ENCODE measurements at places on chromosomes 1 and 21.

DNA sequence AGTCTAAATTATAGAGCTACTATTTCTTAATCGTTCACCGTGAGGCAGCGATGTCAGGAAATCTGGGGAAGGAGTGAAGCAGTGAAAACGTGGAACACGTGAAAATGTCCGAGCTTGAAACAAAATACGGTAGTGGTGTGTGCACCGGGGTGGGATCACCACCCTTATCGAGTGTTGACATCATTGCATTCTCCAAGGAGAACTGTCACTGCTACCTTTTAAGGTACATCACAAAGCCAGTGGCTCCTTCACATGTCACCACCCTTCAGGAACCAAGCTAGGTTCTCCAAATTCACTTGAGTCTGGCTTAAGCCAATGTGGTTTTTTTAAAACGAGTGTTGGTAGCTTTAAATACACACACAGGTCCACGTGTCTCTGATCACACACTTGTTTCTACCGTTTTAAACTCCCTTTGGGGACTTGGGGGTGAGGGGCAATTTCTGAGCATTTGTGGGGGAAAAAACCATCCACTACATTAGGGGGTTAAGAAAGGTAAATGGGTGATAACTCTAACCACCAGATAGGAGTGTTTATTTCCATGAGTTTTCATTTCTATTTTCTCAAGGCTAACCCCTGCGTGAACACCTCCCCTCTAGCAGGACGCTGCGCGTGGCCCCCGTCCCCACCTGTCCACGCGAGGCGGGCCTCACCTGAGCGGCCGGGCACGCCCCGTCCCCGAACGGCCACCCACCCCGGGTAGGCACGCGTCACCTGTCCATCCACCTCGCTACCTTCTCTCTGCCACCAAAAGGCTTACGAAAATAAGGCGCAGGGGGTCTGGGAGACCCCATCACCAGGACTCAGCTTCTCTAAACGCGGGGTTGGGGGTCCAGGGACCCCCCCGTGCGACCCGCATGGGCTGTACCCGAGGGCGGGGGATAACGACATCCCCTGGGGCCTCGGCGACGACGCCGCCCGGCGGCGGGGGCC lies 978 bp downstream of the PRDM15 start:
- DNase-seq: peak; percentile 44

GRCh38 chr21:42839271-42840231 lies 39.8 kb downstream of the WDR4 start:
- no peak for DNase-seq

DNA sequence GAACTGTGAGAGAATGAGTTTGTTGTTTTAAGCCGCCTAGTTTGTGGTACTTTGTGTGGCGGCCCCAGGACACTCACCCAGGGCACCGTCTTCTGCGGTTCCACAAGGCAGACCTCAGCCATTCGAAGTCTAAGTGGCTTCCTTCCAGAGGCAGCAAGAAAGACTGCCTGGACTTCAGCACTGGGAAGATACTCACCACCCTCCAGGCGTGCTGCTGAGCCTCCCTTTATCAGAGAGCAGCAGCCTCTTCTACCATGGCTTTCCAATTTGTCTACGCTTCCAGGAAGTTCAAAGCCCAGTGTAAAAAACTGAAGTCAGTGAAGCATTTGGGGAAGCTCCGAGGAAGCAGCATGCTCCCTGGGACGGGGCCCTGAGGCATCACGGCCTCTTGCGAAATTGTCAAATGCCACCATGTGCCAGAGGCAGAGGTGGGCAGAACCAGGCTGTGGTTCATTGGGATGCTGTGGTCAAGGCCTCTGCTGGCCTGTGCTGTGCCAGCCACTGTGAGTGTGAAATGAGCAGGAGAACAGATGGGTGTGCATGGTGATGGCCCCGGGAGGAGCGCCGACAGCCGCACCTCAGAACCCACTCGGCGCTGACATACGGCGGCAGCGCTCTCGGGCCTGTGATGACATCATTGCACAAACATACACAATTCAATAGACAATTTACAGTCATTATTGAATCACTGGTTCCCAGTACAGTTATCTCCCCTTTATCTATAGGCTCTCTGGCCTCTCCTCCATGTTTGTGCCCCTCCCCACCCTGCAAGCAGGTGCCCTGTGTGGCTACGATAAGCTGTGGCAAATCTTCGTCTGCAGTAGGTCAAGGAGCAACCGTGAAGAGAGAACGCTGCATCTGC lies 110.4 kb downstream of the PDE9A start:
- no peak for DNase-seq

DNA sequence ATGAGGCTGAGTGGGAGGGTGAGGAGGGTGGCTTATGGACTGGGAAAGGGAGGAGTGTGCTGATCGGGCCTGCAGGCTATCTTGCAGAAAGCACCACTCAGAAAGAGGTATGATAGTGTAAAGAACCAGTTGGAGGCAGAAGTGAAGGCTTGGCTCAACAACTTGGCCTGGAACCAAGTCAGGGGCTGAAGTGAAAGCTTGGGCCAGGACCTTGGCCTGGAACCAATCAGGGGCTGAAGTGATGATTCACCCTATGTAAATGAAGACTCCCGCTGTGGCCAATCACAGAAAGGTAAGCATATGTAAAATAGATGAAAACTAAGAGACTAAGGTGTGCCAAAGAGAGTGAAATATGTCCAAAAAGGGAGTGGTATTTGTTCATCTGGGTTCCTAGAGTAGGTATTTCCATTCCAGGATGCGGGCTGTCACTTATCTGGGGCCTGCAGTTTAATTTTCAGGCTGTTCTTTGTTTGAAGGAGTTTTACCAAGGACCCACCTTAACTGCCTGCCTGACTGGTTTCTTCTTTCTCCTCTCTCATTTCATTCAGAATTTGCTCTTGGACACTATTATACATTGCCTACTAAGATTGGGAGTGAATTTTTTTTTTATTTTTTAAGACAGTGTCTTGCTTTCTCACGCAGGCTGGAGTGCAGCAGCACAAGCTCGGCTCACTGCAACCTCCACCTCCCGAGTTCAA lies 5.1 kb upstream of the RFX5 start:
- DNase-seq: no peak

- no peak for DNase-seq
Measured at GRCh38 chr1:2631136-2632050, 1.4 kb downstream of the MMEL1 start.

DNA sequence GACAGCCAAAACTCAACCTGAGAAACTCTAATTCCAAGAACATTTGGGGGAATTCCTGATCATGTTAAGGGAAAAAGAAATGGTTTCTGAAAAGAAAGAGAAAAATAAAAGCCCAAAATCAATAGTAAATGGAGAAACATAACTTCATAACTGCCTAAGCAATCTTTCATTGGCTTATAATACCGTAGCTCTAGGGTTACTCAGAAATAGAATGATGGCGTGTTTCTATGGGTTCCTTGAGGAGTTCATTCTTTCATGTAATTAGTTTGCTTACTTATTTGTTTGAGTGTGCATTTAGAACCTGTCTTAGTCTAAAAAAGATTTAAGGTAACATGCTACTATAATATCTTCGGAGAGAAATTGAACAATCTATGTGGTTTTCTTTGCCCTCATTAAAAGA lies 37.5 kb upstream of the FBXO28 start:
- no peak for DNase-seq

DNA sequence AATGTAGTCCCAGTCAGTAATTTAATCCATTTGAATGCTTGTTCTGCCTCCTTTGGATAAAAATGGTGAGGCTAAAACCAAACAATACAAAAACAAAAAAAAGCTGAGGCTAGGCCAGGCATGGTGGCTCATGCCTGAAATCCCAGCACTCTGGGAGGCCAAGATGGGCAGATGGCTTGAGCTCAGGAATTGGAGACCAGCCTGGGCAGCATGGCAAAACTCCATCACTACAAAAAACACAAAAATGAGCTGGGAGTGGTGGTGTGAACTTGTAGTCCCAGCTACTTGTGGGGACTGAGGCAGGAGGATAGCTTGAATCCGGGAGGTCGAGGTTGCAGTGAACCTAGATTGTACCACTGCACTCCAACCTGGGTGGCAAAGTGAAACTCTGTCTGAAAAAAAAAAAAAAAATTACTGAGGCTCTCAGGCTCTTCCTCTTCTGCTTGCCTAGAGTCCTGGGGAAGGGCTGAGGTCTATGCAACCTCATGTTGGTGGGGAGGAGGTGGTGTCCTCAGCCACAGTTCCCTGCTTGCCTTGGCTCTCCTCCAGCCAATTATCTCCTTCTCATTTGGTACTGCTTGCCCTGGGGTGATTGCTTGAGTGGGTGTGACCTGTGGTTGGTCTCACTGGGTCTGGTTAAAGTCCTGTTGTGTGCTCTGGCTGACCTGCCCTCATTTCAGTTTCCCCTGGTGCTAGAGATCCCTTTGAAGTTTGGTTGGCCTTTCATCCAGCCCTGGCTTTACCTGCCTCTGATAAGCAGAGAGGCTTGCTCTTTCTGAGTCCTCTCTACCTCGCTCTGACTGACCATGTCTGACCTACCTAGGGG lies 20.9 kb downstream of the S1PR1 start:
- DNase-seq: peak; percentile 63

DNA sequence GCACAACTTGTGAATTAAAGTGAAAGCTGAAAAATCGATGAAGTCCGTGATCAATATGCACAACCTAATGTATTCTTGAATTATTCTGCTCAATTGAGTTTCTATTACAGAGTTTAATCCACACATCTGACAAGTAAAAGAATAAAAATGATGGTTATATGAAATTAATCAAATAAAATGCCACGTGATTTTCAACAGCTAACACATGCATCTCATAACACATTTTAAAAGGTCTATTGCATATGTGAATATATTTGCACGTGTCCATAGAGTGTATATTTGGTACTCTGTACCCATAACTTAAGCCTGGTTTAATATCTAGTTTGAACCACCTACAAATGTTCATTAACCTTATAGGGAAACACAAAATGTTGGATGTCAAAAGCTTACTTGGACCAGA lies 266.2 kb downstream of the NTNG1 start:
- no peak for DNase-seq

GRCh38 chr1:83950106-83950661 lies 48.7 kb downstream of the TTLL7 start:
- DNase-seq: no peak

DNA sequence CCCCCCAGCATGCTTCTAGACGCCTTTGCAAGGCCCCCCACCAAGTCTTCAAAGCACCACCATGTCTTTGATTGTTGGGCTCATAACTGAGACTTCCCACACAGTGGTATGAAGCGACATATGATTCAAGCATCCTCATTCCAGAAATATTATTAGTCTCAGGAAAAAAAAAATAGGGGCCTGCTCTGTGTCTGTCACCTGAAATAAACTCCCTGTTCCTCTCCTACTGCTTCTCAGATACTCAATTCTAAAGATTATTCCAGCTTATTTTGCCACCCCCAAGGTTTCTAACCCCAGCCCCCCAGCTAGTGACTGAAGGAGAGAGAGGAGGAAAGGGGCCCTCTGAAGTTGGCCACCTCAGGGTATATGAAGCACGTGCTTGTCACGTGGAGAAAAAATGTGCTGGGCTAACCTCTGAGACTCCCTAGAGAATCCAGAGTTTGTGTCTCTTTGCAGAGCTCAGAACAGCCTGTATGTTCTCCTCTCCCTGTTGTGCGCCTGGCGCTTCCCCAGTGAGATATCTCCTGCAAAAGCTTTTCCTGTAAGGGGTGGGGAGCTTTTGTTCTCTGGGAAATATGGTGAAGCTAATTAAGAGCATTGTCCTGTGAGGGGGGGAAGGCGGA lies 35.9 kb upstream of the RASAL2 start:
- DNase-seq: no peak

DNA sequence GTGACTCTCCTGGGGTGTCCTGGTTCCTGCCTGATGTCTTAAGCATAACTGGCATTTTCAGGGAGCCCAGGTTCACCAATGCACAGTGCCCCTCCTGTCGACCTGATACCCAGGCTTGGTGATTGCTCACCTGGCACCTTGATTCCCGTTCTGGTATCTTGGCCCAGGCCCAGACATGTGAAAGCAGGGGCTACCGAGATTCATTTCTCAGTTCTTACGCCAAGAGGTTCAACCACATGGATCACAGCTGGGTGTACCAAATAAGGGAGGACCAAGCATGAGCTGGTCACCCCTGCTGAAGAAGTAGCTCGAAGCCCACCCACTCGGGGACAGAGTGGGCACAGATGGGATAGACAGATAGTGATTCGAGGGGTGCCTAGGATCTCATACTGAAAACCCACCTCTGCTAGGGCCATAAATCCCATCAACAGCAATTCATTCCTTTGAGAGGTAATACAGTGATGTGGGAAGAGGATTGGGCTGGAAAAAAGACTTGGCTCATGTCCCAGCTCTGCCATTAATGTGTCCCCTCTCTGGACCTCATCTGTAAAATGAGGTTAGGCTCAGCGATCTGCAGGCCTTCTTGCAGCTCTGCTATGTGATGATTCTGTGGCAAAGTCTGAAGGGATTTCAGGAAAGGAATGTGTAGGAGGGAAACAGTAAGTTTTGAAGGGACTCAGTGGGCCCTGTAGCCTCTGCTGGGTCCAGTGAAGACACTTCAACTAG lies 2.7 kb downstream of the EPHX1 start:
- no peak for DNase-seq

- no peak for DNase-seq
Measured at GRCh38 chr1:177392336-177392735, 221.6 kb downstream of the BRINP2 start.

GRCh38 chr1:179129702-179130473 lies 48.0 kb downstream of the TOR3A start:
- DNase-seq: peak; percentile 77

DNA sequence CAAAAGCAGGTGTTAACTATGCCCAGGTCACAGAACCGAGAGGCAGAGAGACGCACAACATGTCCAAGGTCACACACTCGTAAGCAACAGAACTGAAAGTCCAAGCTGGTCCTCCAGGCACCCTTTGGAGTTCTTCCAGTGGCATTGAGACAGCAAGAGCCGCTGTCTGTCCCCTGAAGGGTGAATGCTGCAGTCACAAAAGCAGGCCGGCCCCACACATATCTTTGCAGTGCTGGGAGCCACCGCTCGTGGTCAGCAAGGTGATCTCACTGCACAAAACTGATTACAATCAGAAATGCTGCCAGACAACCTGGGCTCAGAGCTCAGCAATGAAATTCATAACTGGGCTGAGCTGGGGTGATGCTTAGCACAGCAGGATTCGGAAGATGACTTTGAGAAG lies 47.4 kb upstream of the RAB4A start:
- no peak for DNase-seq

- DNase-seq: no peak
Measured at GRCh38 chr1:70666381-70667140, 255.5 kb downstream of the CTH start.

DNA sequence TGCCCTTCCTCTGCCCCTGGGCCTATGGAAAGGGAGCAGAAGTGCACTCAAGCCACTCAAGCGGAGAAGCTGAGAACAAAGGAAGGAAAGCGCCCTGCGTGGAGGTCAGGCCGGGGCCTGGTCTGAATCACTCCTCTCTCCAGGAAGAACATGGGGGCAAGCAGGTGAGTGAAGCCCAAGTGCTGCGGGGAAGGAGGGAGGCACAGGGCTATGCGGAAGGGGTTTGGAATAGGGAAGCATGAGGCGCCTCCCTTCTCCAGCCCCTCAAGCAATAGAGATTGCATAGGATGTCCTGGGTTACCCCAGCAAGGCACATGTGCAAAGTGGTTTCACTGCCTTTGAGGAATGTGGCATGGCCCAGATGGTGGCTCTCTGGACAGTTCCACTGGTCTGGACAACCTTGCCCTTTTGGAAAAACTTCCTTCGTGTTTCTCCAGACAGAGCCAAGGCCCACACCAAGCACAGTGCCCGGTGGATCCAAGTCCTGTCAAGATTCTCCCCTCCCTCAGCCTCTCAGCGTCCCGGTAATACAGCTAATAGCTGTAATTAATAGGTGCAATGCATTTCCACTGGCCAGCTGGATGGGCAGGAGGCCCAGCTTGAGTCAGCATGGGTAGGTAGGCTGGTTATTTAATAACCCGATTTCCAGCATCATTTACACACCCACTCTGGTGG lies 13.7 kb downstream of the BLACAT1 start:
- DNase-seq: no peak

GRCh38 chr1:235455823-235456222 lies 48.4 kb downstream of the B3GALNT2 start:
- DNase-seq: no peak

Measured in CD4-positive, alpha-beta memory T cell (primary cell).